ENCODE measurements at places on chromosomes 13 and 19.

GRCh38 chr19:21202865-21203494 lies 61.1 kb downstream of the ZNF431 start:
- DNase-seq, result no peak

- DNase-seq, result no peak
Measured at GRCh38 chr13:41408746-41409145, 48.6 kb upstream of the RGCC start.

DNA sequence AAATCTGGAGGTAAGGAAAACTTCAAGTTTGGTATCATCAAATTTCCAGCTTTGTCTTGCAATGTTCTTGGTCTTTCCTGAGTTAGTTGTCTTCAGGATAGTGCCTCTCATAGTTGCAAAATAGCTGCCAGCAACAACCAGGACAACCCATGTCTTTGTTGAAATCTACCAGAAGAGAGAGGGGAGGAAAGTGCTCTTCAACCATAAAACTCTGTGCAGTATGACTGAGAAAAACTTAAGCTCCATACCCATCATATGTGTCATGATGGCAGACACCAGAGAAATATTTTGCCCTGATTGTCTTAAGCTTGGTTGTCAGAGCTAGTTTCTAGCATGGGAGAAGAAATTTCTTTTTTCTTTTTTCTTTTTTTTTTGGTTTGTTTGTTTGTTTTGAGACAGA lies 103.3 kb downstream of the SPRY2 start:
- no peak for DNase-seq

DNA sequence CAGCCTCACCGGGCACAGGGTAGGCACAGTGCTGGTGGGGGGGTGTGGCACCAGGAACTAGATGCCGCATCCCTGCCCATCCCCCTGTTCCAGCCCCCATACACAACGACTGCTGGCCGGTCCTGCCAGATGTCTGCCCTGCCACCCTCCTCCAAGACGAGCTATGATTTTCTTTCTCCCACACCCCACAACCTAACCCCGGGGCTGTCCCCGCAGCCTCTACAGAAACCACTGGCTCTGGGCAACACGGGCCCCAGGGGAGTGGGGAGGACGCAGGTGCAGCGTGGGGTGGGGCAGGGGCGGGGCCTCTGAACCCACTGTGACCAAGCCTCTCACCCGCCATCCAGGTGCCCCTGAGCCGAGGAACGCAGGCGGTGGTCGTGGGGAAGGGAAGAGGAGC lies 15.5 kb downstream of the PGLS start:
- no peak for DNase-seq

- DNase-seq, result peak; percentile 23
Measured at GRCh38 chr13:36453516-36453915, 21.2 kb downstream of the CCNA1 start.

DNA sequence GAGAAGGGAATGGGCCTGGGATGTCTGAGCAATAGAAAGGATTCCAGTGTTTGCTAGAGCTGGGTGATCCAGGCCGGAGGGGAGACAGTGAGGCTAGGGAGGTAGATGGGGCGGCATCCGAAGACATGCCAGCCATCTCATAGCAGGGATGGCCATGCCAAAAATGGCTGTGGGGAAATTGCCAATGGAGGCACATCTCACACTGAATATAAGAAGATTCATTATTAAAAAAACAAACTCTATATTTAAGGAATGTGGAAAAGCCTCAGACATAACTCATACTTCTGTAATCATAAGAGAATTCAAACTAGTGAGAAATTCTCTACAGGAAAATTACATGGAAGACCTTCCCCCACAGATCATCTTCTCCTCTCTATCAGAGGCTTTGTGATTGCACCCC lies 289.2 kb downstream of the FGF9 start:
- no peak for DNase-seq

DNA sequence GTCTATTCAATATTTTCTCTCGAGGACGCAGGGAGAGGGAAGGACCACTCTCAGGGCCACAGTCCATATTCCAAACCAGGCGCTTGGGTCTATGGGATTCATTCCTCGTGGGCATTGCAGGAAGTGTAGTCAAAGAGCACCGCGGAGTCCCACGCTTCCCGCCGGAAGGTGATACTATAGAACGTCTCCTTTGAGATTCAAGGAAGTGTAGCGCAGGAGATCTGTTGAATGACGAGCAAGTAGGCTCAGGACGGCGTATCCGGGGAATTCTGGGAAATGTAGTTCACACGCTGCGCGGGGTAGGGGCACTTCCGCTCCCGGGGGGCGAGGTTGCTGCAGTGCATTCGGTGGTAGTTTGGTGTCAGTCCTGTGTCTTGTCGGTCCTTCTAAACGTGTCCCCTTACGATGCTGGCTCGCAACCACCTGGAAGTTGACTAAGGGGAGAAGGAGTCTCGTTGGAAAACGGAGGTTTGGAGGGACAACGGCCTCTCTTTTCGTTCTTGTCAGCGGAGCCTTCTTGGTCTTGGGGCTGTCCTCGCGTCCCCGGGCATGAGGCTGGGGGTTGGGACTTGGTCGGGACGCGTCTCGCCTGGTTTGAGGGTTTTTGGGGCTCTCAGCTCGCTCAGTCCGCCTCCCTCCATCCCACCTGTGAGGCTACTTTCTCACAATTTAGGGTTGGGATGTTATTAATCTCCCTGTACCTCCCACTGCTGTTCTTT lies at the start of gene ZNF284:
TSS of gene ZNF284 (plus strand) at position 336 of the 719 bp plus-strand sequence. CDS start 4,231 bp downstream, outside the sequence.
- DNase-seq, result peak; percentile 88

- no peak for DNase-seq
Measured at GRCh38 chr13:98274921-98275487, 97.9 kb upstream of the RNF113B start.
